Testis (tissue), 5 donors: ENCODE measurements at places on chromosomes 12 and 14. TPM values are rescaled to one million over a fixed set of nuclear protein-coding genes. Genes with fewer than 3 reads are reported as not detected.

DNA sequence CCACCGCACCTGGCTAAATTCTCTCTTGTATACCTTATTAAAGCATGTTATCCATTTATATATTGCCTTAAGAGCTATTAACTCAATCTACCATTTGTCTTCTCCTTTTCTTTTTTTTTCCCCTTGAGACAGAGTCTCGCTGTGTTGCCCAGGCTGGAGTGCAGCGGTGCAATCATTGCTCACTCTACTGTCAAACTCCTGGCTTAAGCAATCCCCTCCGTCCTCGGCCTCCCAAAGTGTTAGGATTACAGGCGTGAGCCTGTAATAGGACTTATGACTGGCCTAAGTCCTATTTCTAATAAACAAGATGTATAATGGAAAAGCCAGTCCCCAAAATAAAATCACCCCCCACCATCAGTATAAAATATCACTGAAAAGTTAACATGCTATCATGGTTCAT is 14.4 kb downstream of the SNX6 start:
- H3K4me3 ChIP-seq: no peak overlapping the region
- no peaks in the 10 kb centered on the region for H3K4me1 ChIP-seq
- DNase-seq: no peak

GRCh38 chr12:6540181-6540877 is 6.0 kb downstream of the GAPDH start:
- no peaks in the 10 kb centered on the region for H3K27me3 ChIP-seq
- no peak overlapping the region for H3K4me3 ChIP-seq
- peak; percentile 80 for DNase-seq

DNA sequence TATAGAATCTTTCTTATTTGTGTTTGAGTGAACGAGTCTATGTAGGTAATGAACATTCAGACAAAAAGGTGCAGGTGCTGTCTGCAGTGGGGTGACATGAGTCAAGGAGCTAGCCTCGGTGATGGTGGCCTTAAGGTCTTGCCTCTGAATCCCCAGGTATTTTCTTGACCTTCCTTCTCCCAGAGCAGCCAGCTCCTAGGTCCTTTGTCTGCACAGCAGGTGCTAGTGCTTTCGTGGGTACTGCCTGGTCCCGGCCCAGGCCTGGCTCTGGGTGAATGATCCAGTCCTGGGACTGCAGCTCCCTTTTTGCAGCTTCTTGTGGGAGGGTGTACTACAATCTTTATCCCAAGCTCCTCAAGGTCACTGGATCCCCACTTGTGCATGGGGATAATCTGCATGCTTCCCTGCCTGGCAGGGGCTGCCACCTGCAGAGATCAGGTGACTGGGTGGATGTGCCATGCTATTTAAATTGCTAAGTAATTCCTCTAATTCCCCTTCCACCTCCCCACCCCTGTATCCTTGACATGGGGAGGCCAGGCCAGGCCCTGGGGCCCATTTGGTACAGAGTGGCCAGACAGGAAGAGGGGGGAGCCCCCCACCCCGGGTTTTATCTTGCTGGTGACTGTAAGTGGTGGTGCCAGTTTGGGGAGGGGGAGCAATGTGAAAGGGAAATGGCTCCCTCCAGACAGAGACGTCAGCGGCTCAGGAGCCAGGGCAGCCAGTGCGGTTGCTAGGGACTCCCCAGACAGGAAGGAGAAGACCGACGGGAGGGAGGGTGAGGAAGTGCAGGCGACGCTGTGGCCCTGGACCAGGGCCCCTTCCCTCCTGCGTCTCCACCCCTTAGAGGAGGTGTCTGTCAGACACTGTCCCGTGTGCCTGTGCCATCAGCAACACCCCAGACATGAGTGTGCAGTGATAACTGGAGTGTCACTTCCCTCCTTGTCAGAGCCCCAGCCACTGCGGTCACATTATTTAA is 6.7 kb downstream of the VASH1 start:
- no peak overlapping the region for H3K27ac ChIP-seq
- DNase-seq: peak; percentile 47
- peaks cover 28% of the 10 kb centered on the region for H3K4me1 ChIP-seq
- no peak overlapping the region for H3K4me3 ChIP-seq

DNA sequence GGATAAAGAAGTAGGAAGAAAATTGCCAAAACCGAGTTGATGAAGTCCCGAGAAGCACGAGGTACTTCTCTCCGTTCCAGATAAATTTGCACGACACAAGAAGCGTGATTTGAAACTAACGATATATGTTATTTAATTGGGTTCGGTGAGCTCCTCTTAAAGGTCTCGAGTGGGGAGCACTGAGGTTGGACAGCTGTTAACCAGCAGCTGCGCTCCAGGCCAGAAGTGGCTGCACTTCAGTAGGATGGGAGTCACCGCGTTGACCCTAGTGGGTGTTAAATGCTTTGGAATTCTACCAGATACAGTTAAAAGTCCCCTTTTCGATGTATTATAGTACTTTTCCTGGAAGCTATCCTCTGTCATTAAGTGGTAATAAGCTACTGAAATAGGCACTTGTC is 953 bp upstream of the DCAF5 start:
- peak; percentile 57 for DNase-seq
- H3K27me3 ChIP-seq: no peaks in the 10 kb centered on the region
- H3K27ac ChIP-seq: peak overlapping the region; percentile 97

DNA sequence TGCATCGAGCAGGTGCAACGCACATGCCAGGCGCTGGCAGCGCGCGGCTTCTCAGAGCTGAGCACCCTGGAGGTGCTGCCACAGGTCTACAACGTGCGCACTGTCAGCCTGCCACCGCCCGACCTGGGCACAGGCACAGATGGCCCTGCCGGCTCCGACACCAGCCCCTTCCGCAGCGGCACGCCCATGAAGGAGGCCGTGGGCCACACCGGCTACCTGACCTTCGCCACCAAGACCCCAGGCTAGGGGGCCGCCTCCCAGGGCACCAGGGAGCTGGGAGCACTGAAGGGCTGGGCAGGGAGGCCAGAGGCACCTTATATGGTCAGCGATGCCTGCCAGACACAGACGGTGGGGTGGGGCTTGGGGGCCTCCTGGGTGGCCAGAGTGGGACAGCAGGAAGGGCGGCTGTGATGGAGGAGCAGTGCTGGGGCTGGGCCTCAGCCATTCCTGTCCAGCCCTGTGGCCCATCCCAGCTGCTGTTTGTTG is 5.6 kb downstream of the TRMT61A start:
- no peak overlapping the region for H3K4me3 ChIP-seq
- no peaks in the 10 kb centered on the region for H3K27me3 ChIP-seq

DNA sequence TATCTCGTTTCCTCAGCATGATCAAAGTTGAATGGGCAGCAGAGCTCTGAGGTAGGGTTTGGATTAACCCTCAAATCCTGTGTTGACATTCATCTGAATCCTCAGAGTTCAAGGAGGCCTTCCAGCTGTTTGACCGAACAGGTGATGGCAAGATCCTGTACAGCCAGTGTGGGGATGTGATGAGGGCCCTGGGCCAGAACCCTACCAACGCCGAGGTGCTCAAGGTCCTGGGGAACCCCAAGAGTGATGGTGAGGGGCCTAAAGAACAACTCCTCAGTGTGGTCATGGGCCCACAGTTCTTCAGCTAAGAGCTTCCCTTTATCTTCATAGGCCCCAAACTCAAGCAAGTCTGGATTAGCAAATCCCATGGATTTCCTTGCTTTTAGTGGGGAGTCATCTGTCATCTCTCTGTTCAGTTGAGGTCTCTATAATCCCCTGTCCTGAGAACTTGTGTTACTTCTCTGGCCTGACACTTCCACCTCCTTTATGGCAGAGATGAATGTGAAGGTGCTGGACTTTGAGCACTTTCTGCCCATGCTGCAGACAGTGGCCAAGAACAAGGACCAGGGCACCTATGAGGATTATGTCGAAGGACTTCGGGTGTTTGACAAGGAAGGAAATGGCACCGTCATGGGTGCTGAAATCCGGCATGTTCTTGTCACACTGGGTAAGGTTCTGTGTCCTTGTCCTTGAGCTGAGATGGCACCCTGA is 1.5 kb downstream of the MYL6 start:
- no peaks in the 10 kb centered on the region for H3K27me3 ChIP-seq
- no peak for DNase-seq
- peak overlapping the region; percentile 76 for H3K4me3 ChIP-seq
- no peaks in the 10 kb centered on the region for H3K36me3 ChIP-seq
- peak overlapping the region; percentile 99 for H3K27ac ChIP-seq

GRCh38 chr14:100105357-100106169 is 40.3 kb downstream of the EVL start:
- no peaks in the 10 kb centered on the region for H3K36me3 ChIP-seq
- H3K27me3 ChIP-seq: no peaks in the 10 kb centered on the region
- no peak overlapping the region for H3K4me3 ChIP-seq
- no peak for DNase-seq

KRT79 gene
- polyA plus RNA-seq: not detected

- H3K4me3 ChIP-seq: no peak overlapping the region
- H3K4me1 ChIP-seq: no peaks in the 10 kb centered on the region
- peak; percentile 34 for DNase-seq
- H3K36me3 ChIP-seq: no peaks in the 10 kb centered on the region
- H3K27me3 ChIP-seq: no peaks in the 10 kb centered on the region
Measured at GRCh38 chr14:23910101-23910875, 43.3 kb upstream of the DHRS4 start.

DNA sequence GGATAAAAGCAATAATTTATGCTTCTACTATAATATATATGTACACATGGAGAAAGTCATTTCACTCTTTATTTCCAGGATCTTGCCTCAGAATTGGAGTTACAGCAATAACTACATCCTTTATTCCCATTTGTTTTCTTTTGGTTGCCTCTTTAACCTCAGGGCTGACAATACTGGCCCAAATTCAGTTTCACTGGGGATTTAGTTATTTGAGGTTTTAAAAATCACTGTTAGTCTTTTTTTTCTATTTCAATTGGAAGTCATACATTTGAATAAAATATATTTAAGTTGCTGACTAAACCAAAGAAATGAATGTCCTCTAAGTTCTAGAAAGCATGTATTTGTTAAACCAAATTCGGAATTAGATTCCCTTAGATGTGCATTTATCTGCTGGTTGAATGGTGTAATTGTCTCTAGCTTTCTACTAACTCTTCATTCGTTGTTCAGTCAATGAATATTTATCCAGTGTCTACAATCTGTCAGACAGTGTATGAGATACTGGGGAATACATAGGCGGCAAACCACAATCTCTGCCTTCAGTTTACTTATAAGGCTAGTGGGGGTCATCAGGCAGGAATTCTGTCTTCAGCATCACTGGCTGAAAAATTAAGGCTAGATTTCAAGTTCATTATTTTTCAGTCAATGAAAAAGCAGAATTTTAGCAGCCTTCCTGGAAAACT is 190.8 kb upstream of the ARHGAP5 start:
- H3K4me1 ChIP-seq: no peaks in the 10 kb centered on the region
- no peak overlapping the region for H3K4me3 ChIP-seq
- no peaks in the 10 kb centered on the region for H3K36me3 ChIP-seq

DNA sequence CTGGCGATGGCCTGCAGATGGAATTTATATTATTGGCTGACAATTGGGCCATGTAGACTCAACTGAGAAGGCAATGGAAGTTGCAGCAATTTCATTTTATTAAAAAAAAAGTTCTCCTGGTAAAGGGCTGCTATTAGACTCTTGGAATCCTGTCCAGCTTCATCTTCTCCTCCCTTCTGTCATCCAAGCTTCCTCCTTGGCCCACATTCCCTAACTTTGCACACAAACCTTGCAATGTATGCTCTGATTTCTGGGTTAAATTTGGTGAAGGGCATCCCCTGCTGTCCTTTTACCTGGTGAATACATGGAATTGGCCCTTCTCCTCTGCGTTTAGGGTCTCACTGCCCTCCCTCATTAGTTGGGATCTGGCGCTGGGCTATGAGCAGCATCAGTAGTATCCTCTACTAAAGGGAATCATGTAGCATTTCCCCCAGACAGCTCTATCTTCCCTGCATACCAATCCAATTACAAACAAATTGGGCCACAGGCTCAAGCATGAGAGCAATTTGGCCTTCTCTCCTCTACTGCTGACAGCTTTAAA is 336.9 kb downstream of the BMP4 start:
- H3K27ac ChIP-seq: no peak overlapping the region
- DNase-seq: no peak
- no peaks in the 10 kb centered on the region for H3K4me1 ChIP-seq
- H3K4me3 ChIP-seq: no peak overlapping the region
- H3K36me3 ChIP-seq: no peaks in the 10 kb centered on the region
- no peaks in the 10 kb centered on the region for H3K27me3 ChIP-seq

HCAR2 gene
- polyA plus RNA-seq: 2.7 TPM

- no peak overlapping the region for H3K4me3 ChIP-seq
- no peak overlapping the region for H3K27ac ChIP-seq
- H3K27me3 ChIP-seq: no peaks in the 10 kb centered on the region
- H3K36me3 ChIP-seq: no peaks in the 10 kb centered on the region
Measured at GRCh38 chr12:16282978-16283377, 5.5 kb upstream of the SLC15A5 start.

PKP2 gene
- polyA plus RNA-seq: 14.8 TPM

SMARCD1 gene
- polyA plus RNA-seq: 67.3 TPM

- no peak for DNase-seq
- no peaks in the 10 kb centered on the region for H3K4me1 ChIP-seq
- no peak overlapping the region for H3K27ac ChIP-seq
- no peaks in the 10 kb centered on the region for H3K27me3 ChIP-seq
- H3K36me3 ChIP-seq: no peaks in the 10 kb centered on the region
Measured at GRCh38 chr12:54870617-54871016, 16.3 kb downstream of the MUCL1 start.

DNA sequence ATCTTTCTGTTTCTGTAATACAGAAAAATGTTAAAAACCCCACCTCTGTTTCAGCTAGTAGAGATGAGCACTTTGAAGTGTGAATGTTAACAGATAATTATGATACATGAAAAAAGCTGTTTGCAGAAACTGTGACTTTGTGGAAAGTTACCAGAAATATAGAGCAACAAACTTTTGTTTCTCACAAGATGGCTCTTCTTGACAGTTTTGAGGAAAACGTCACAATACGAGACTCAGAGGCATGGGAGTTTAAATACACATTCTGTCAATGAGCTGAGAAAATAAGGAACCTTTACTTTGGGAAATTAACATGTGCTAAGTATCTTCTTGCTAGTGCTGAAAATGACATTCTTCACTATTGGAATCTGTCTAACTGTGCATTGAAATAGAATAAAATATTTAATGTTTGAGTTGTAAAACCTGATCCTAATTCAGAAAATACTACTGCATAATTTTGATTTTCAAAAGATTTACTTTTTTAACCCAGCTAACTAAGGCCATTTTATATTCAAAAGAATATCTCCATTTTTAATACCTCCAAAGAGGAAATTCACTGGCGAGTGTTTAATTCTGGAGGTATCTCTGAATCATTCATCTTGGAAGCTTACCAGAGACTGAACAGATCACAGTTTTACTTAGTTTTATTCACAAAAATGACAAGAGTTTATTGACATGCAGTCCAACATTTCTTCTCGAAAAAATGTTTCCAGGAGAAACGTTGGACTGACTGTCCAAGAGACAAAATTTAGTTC is 308.9 kb upstream of the LRFN5 start:
- H3K27me3 ChIP-seq: no peaks in the 10 kb centered on the region
- H3K4me3 ChIP-seq: no peak overlapping the region
- no peaks in the 10 kb centered on the region for H3K36me3 ChIP-seq
- no peaks in the 10 kb centered on the region for H3K4me1 ChIP-seq
- no peak overlapping the region for H3K27ac ChIP-seq

DNA sequence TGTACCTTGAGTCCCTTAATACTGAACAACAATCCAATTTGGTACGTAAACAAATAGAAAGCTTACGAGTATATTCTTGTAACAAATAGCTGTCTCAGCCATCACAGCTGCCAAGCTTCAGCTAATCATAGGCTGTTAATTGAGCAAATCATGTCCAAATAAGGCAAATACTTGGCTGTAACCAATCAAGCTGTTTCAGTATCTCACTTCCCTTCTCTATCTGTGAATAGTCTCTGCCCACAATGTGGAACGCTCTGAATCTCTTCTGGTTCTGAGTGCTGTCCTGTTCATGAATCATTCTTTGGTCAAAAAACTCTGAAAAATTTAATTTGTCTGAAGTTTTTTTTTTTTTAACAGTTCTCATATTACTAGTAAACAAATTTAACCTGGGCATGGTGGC is 5.8 kb upstream of the NEMF start:
- no peak overlapping the region for H3K4me3 ChIP-seq
- no peaks in the 10 kb centered on the region for H3K4me1 ChIP-seq
- no peak overlapping the region for H3K27ac ChIP-seq
- H3K36me3 ChIP-seq: no peaks in the 10 kb centered on the region
- no peaks in the 10 kb centered on the region for H3K27me3 ChIP-seq

ADAMTS20 gene
- polyA plus RNA-seq: 0.26 TPM
